ENCODE measurements at places on chromosomes 16 and 17.

DNA sequence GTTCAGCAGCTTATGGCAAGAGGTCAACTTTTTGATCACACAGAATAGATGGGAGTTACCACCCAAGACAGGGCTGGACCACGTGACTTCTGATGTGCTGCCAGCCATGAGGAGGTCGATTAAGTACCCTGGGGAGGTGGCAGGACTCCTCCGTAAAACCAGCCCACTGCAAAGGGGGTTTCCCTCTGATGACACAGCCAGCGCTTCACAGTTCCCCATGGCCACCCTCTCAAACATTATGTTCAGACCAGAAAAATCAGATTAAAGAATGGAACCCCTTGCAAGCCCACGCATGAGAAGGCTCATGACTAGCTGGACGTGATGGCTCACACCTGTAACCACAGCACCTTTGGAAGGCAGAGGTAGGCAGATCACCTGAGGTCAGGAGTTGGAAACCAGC lies 222.9 kb downstream of the CPPED1 start:
- DNase-seq = no peak

DNA sequence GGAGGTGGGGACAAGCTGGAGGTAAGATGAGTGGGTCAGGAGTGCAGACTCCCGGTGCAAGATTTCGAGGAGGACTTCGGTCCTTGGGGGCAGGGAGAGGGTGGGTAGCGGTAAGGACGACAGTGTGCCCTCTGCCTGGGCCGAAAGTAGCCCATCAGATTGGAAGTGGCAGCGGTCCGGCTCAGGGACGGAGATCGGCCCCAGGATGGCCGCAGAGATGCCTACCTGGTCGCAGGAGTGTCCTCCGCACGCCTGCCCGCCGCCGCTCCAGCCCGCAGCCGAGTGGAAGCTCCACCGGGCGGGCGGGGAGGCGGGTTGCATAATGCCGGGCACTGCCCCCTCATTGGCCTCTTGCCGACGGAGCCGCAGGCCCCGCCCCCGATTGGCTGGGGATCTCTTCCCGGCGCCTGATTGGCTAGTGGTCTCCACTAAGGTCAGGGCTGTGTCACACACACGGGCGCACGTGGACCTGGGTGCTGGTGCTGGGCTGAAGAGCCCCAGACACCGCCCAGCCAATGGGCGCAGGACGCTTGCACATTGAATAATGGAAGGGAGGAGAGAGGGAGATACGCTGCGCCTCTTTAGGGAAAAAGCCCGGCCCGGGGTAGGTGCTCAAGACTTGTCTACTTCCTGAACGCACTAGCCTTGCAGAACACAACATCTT lies at the start of gene PER1:
Gene PER1, minus strand, starts transcription at position 293 of the 664 bp plus-strand sequence. CDS start 1,698 bp downstream, outside the sequence.
- peak; percentile 89 for DNase-seq

DNA sequence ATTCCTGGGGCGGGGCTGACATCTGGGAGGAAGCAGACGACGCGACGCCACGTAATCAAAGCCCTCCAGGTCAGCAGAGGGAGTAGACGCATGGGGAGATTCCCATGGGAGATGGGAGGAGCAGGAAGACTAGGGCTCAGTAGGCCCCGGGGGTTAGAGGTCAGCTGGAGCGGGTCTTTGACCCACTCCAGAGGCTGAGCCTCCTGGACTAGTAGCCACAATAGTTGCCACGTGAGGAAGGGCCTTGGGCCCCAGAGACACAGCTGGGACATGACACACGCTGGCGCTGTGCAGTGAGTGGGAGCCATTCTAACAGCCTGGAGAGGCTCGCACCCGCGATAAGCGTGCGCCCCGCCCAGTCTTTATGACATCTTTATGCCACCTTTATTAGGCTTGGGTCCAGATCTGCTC lies 95.7 kb upstream of the AMZ2 start:
- no peak for DNase-seq

- no peak for DNase-seq
Observed at GRCh38 chr16:70809392-70810060, 8.6 kb upstream of the VAC14 start.

- DNase-seq = no peak
Observed at GRCh38 chr17:9937241-9937761, 32.2 kb upstream of the RCVRN start.

DNA sequence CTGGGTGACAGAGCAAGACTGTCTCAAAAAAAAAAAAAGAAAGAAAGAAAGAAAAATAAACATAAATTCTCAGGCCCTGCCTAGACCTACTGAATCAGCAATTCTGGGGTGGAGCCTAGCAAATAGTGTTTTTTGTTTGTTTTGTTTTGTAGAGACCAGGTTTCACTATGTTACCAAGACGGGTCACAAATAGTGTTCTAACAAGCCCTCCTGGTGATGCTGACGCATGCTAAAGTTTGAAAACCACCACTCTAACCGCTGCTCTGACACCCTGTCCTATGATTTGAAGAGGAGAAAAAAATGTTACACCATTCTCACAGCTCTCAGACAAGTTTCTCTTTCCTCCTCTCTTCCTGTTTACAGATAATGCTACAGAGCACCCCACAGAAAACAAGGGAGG lies 1.5 kb downstream of the MRPL10 start:
- peak; percentile 68 for DNase-seq

DNA sequence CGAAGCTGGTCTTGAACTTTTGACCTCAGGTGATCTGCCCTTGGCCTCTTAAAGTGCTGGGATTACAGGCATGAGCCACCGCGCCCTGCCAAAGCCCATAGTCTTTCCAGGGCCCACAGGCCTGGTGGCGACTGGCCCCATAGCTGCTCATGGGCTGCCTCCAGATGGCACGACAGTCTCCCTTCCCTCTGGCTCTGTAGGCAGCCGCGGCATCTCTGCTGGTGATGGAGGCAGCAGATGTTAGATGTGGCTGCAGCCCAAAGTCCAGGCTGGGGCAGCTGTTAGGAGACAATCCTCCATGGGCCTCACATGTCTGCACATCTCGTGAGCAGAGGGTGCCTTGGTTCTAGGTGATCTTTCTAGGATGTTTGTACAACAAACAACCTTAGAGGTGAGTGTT lies 69.7 kb upstream of the DNAJA2 start:
- DNase-seq = no peak

DNA sequence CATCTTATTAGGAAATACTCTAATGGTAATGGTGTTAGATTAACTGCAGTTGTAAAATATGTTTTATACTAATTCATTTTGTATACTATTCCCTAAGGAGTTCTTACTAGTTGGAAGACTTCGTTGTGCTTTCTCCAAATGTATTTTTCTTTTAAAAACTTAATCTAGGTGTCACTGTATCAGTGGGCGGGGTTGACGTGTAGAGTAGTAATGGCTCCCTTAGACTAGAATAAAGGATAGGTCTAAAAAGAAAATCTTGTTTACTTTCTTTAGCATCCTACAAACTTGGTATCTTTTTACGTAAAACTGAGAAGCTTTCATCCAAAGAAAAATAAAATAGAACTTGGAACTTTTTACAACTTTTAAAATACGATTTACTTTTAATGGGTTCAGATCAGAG lies 55.0 kb upstream of the MRC2 start:
- no peak for DNase-seq

- DNase-seq = no peak
Observed at GRCh38 chr16:78505544-78506366, 406.3 kb downstream of the WWOX start.

- DNase-seq = no peak
Observed at GRCh38 chr16:3924763-3925162, 44.2 kb upstream of the CREBBP start.

- DNase-seq = no peak
Observed at GRCh38 chr16:78183437-78184237, 84.2 kb downstream of the WWOX start.

DNA sequence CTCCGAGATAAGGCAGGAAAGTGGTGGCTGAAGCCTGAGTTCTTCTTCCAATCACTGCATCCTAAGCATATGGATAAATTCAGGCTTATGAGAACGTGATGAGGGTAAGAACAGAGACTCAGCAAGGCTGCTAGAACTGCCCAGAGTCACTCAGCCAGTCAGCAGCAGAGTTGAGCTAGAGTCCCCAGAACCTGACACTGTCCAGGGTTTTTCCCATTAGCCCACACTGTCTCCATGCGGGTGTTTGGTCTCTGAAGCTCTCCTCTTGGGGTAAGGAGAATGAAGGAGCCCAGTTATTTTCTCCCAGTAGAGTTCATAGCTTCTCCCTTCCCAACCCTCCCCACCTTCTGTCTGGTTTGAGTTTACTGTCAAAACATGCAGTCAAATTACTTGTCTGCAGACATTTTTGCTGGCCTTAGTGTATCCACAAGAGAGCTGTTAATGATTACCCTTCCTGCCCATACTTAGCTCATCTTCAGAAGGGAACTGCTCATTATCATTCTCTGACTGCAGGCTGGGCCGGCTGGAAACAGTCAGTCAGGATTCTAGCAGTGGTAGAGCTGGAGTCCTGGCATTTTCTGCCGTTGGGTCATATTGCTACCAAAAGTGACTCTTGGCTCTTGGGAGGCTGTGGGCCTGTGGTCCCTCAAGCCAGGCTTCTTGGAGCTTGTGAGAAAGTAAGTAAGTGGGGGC lies 460.0 kb downstream of the HS3ST3B1 start:
- no peak for DNase-seq

GRCh38 chr16:23141959-23142740 lies 7.1 kb downstream of the USP31 start:
- no peak for DNase-seq

- no peak for DNase-seq
Observed at GRCh38 chr16:4572715-4573114, 16.6 kb downstream of the C16orf96 start.

GRCh38 chr16:12315330-12316136 lies 339.0 kb downstream of the SNX29 start:
- DNase-seq = no peak

DNA sequence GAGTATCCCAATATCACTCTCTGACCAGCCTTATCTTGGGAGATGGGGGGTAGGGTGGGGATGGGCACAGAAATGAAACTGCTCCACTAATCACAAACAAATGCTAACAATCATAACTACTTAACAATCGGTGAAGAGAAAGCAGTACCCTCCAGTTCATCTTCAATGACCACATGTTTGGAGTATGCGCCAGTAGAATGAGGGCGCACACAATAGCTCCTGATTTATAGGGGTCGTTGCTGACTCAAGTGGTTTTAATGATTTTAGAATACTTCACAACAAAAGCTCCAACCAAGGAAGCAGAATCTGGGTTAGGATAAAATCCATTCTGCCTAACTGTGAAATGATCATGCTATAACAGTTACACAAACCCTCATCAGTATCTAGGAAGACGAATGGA lies 184.4 kb downstream of the AATF start:
- DNase-seq = no peak

GRCh38 chr17:80625627-80626026 lies 81.0 kb downstream of the RPTOR start:
- no peak for DNase-seq

DNA sequence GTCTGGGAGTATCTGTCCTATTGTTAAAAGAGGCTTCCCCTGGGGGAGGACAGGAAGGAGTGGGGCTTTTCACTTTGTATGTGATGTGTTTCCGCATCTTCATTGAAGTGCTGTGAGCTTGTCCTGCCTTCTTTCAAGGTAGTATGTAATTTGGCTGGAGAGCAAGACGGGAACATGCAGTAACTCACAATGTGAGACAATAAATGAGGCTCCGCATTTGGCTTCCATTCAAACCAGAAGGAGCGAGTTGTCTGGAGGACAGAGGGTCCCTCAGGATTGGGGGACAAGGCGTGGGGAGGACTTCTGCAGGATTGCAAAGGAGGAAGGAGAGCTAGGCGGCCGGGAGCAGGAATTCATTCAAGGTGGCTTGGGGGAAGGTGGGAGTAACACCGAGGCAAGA lies 203.5 kb downstream of the RBFOX3 start:
- no peak for DNase-seq

- no peak for DNase-seq
Observed at GRCh38 chr17:21218101-21218500, 4.1 kb upstream of the TMEM11 start.

GRCh38 chr16:23597003-23597756 lies 1.1 kb upstream of the NDUFAB1 start:
- peak; percentile 44 for DNase-seq

GRCh38 chr17:74016461-74016860 lies 187.0 kb upstream of the RPL38 start:
- DNase-seq = no peak

- DNase-seq = no peak
Observed at GRCh38 chr16:27768651-27769272, 218.8 kb downstream of the KATNIP start.
